ENCODE measurements at places on chromosomes 11 and 22.

DNA sequence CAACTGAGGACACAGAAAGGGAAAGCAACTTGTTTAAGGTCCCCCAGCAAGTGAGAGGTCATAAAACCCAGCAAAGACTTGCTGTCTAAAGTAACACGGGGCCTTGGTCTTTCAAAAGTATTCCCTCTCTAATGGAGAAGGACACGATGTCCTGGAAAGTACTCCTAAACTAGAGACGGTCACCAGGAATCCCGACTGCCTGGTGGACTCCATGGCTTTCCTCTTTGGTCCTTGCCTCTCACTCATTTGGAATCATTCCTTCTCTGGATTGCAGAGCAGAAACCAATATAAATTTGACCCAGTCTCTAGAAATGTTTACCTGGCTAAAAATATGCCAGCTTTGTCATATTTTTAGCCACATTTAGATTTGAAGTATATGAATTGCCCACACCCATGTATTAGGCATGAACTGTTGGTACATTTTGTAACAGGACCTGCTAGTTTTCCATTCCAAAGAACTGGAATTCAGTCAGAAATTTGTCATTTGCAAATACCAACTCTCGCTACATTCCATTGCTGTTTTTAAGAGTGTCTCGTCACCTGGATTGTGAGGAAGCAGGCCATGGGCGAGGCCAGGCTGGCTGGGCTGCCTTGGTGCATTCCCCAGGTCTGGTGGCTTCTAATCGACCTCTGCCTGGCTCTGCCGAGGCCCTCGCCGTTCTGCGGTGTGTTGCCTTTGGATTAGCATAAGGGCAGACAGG is 12.9 kb downstream of the NAV2 start:
- no peak for DNase-seq

- no peak for DNase-seq
Measured at GRCh38 chr22:48044487-48045060, 1282.1 kb downstream of the TBC1D22A start.

GRCh38 chr11:125215976-125216375 is 51.4 kb downstream of the PKNOX2 start:
- DNase-seq: no peak

GRCh38 chr11:36508743-36509142 is 1.3 kb downstream of the TRAF6 start:
- DNase-seq: no peak

DNA sequence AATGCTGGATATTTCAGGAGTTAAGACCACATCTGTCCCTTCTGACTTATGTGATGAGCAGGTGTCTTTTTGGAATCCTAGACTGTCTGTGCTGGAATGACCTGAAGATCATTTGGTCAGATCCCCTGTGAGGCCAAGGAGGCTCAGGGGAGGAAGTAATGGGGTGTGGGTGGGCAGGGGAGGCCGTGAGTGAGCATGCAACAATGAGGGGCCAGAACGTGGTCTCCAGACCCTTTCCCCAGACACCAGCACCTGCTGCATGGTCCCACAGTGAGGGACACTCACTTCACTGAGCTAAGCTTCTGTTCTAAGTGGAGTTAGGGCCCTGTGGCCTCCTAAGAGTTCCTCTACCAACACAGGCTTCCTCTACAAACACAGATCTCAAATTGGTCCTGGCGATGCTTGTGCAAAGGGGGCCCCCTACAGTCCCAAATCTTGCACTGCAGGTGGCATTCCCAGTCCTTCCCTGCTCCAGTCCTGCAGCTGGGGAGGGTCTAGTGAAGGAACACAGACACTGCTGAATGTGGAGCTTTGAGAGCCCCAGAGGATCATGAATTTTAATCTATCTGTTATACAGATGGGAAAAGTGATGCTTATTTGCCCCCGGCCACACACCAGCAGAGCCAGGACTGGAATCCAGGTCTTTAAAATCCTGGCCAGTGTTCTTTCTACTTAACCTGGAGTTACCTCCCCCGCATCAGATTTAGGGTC is 7.4 kb downstream of the USP2 start:
- no peak for DNase-seq

DNA sequence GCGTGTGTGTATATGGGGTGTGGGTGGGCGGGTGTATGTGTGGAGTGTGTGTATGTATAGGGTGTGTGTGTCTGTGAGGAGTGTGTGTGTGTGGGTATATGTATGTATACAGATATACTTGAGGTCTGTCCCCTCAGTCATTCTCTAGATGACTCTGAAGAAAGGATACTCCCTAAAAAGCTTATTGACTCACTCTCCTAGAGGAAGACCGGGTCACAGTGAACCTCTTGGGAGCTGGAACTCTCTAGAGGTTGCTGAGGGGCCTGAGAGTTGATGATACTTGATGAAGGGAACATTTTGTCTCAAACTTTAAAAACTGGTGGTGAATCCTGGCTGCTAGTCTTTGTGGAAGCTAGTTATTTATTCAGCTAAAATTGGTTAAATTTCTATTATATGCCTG is 15.1 kb downstream of the STX3 start:
- no peak for DNase-seq

- DNase-seq: no peak
Measured at GRCh38 chr11:109937968-109938367, 155.2 kb upstream of the ZC3H12C start.

- no peak for DNase-seq
Measured at GRCh38 chr22:28791124-28791523, 9.2 kb downstream of the XBP1 start.

DNA sequence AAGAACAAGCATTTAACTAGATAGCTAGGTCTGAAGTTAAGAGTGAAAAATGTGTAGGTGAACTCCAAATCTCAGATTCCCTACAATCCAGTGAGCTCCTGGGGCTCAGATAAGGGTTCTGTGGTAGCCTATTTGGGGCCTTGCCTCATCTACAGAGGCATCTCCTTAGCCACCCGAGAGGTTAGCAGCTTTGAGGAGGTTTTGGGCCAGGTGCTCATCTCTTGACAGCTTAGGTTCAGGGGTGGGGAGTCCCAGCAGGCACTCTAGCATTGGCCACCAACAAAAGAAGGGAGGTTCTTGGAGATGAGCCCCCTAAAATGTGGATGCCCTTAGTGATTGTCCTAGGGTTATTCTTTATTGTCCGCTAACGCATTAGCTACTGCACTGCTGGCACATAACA is 184.4 kb upstream of the B3GAT1 start:
- no peak for DNase-seq

GRCh38 chr11:94504689-94505293 is 7.5 kb upstream of the C11orf97 start:
- no peak for DNase-seq

DNA sequence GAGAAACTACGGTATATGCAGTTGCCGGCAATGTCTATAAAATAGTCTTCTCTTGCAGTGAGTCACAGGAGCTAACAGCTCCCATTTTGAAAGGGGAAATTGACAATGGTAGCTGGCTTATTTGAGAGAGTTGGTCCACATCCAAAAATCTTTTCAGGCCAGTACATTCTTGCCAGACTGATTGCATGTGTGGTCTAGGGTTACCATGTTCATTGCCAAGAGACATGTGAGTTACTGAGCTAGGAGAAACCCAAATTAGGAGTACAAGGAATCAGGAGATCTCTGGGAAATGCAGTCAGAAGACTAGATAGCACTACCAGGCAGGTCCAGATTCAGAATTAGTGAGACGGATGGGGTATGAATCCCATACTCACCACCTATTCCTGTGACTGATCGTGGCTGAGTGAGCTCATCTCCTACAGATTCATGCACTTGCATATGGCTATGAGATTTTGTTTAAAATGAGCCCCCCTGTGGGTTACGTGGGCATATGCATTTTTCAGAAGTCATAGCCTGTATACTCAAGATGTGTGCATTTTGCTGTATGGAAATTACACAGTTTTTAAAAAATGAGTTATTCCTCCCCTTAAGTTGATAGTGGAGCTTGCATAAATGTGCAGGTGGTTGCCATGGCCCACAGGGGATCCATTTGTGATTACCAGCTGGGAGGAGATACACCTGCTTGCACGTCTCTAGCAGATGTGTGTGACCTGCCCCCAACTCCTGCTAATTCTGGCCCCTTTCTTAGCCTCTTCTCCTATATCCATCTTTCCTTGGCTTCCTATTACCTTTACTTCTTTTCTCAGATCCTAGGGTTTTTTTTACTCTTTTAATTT is 102.7 kb downstream of the COMMD9 start:
- no peak for DNase-seq

GRCh38 chr22:39958949-39959639 is 1.1 kb upstream of the TMA7B start:
- no peak for DNase-seq

- no peak for DNase-seq
Measured at GRCh38 chr11:6629892-6630631, 10.8 kb upstream of the TPP1 start.

- no peak for DNase-seq
Measured at GRCh38 chr11:70951139-70951804, 301.1 kb downstream of the SHANK2 start.

Measured in T-helper 22 cell (primary cell).